ENCODE measurements at places on chromosomes 3 and 15. TPM values are rescaled to one million over a fixed set of nuclear protein-coding genes. Genes with fewer than 3 reads are reported as not detected.

The SLC28A1 gene
- total RNA-seq, result not detected

The SCG3 gene
- total RNA-seq, result not detected

The GOLGA8N gene
- 1.0 TPM for total RNA-seq

The TMEM207 gene
- not detected for total RNA-seq

The CCDC32 gene
- total RNA-seq, result 33.5 TPM

The CPN2 gene
- not detected for total RNA-seq
